ENCODE measurements at places on chromosomes 3 and 15. TPM values are rescaled to one million over a fixed set of nuclear protein-coding genes. Genes with fewer than 3 reads are reported as not detected.

The ANKRD34C gene
- not detected for total RNA-seq

- DNase-seq, result peak; percentile 34
Measured at GRCh38 chr3:193593668-193594030, 641 bp downstream of the OPA1 start.

DNA sequence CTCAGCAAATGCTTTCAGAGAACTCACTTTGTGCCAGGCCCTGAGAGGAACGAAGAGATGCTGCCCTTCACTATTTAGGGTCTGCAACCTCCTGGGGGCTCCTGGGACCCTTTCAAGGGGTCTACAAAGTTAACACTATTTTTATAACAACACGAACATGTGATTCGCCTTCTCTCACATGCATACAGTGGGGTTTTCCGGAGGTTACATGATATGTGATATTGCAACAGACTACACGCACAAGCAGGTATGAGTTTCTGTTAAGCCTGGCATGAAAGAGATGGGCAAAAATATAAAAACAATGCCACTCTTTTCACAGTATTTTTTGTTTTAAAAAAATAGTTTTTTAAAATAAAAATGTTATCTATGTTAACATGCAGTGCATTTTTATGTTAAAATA lies 10.3 kb downstream of the STARD5 start:
- DNase-seq, result no peak

The KCNMB3 gene
- total RNA-seq, result not detected

DNA sequence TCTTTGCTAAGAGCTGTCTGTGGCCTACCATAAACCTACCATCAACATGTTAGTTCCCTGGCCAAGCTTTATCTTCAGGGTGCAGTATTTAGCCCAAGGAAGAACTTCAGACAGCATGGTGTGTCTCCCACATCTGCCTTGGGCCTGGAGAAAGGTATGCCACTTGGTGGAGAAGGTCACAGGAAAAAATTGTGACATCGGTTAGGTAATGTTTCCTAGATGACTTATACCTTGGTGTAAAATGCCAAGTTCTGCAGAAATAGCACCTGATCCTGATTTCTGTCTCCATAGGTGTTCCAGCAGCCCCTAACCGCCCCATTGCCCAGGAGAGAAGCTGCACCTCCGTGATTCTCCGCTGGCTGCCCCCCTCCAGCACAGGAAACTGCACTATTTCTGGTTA lies 33.0 kb upstream of the UMPS start:
- DNase-seq, result no peak

GRCh38 chr15:101602801-101603200 lies 49.4 kb downstream of the TM2D3 start:
- DNase-seq, result no peak

DNA sequence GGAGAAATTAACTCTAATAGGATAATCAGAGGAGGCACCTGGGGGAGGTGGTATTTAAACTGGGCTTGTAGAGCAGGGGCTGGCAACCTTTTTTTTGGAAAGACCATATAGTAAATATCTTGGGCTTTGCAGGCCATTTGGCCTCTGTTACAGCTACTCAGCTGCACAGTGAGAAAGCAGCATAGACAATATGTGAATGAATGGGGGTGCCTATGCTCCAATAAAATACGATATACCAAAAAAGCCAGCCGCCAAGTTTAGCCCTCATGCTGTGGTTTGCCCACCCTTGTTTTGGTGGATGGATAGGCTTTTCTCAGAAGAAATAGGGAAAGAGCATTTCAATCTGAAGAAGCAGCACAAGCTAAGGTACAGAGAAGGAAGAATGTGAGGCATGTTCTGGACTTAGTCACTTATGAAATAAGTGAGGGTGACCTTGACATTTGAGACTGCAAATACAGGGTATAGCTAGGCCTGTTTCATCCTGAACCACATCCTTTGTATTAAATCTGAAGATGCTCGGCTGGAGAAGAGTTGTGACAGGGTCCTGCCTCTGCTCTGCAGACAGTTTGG lies 131.0 kb upstream of the NR2E3 start:
- no peak for DNase-seq

The DCBLD2 gene
- 16.2 TPM for total RNA-seq

DNA sequence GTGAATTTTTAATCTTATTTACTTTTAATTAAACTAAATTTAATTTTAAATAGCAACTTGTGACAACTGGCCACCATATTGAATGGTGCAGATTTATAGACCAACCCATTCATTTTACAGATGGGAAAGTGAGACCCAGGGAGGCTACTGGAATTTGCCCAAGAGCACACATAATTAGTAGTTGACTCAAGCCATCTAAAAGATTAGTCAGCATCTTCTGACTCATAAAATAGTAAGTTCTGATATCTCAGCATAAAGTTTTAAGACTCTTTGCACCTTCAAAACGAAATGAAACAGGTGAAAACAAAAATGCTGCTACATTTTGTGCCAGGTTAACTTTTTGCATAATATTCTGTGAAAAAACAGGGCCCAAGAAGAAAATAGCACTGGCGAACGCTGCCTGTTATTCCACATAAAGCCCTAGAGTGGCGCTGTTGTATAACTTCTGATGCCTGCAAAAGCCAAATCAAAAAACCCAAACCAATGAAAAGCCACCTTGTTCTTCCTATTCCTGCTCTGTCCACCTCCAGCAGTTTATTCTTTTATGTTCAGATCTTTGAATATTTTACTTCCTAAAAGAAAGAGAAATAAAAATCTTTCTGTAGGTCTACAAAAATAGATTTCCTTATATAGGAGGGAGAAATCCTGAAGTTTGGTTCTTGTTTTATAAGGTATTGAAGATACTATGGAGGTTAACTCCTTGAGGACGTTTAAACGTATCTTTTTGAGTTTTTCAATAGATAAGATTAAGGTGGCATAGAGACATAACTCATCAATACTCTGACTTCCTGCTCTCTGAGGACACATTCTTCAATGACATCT lies 62.8 kb downstream of the OTOL1 start:
- DNase-seq, result peak; percentile 52

DNA sequence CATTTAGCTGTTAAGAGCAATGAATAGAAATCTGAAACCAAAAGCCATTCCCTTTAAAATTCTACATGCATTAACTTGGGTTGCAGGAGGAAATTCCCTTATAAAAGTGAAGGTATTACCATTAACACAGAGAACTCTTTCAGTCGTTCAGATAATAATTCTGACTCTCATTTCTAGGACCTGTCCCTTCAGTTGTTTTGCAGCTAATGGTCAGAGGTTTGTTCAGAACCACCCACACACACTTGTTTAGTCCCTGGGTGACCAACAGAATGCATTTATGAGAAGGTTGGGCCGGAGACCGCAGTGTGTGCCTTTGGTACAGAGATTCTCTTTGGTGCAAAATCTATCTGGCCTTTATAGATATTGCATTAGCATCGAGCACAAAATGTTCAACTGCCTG lies 492.5 kb downstream of the NLGN1 start:
- DNase-seq, result no peak

The PHLDB2 gene
- 1.8 TPM for total RNA-seq

The BLM gene
- total RNA-seq, result 55.4 TPM

- DNase-seq, result no peak
Measured at GRCh38 chr3:49759226-49759625, 27.1 kb downstream of the IP6K1 start.

- peak; percentile 78 for DNase-seq
Measured at GRCh38 chr3:153621953-153622352, 459.9 kb downstream of the RAP2B start.

- DNase-seq, result no peak
Measured at GRCh38 chr15:88661041-88661700, 22.4 kb downstream of the ISG20 start.

The WDR72 gene
- total RNA-seq, result not detected

- DNase-seq, result no peak
Measured at GRCh38 chr3:178028933-178029332, 507.3 kb upstream of the KCNMB2 start.

- peak; percentile 82 for DNase-seq
Measured at GRCh38 chr3:9249273-9250192, at the start of gene SRGAP3. SRGAP3 (minus strand) TSS chr3:9249646; CDS start chr3:9248951, 695 bp downstream.

DNA sequence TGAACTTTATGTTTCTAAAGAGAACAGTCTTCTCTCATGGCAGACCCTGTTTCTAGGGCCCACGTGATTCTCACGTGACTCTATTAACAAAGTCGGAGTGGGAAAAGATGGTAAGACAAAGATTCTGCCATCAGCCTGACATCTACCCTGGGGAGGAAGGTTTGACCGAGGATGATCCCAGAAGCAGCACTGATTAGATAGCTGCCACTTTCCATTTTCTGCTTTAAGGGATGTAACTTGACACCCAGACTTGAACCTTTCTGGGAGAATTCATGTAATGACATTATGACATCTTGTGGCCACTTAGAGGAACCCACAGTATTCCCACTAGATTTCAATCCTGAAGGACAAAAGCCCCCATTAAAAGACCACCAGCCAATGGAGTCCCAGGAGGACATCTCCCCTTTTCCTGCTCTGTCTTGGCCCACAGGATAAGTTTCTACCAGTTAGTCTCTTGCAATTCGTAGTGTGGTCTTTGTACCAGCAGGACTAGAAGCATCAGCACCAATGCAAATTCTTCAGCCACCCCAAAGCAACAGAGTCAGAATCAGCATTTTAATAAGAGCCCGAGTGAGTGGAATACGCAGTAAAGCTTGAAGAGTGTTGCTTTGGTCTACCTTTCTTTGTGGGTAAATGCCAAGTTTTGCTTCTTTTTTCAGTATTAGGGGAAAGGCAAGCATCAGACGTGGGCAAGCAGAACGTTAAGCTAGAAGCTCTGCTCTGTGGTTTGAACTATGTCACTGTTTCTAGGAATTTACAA lies 480.5 kb upstream of the PROK2 start:
- DNase-seq, result peak; percentile 41

The CPNE9 gene
- total RNA-seq, result not detected
